ENCODE measurements at places on chromosomes 4 and X.

DNA sequence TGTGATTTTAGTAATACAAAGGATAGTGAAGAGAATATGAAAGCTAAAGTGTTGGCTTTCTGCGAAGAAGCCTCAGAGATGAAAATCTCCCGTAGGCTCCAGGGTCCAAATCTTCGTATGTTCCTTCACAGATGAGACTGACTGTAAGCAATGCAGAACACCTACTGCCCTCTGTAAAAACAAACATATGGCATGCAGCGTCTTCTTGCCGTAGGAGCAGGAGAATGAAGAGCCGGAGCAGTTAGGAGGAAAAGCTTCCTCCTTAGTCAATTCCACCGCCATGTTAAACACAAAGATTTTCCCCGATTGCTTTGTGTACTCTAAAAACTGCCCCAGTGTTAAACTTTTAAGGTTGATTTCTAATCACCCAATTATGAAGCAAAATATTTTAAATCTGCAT is 22.5 kb downstream of the RWDD4 start:
- no peak for DNase-seq

GRCh38 chrX:13397878-13398818 is 78.3 kb upstream of the ATXN3L start:
- no peak for DNase-seq

- no peak for DNase-seq
Observed at GRCh38 chr4:8906991-8907595, 35.5 kb upstream of the HMX1 start.

DNA sequence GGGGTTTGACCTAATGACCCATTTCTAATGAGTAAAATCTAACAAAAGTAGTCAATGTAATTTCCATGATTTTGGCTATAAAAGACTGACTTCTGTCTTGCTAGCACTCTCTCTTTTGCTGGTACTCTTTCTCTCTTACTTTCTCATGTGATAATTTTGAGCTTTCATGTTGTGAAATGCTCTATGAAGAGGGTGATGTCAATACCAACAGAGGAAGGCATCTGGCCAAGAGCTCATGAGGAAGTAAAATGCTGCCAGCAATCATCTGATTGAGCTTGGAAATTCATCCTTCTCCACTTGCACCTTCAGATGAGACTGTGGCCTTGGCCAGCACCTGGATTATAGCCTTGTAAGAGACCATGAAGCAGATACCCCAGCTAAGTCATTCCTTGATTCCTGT is 347.7 kb downstream of the HS3ST1 start:
- no peak for DNase-seq

- no peak for DNase-seq
Observed at GRCh38 chrX:105121186-105121585, 99.3 kb downstream of the TEX13A start.

GRCh38 chrX:131827935-131828334 is 195.2 kb upstream of the STK26 start:
- DNase-seq = no peak

- peak; percentile 24 for DNase-seq
Observed at GRCh38 chr4:17511509-17511949, 361 bp downstream of the QDPR start.

DNA sequence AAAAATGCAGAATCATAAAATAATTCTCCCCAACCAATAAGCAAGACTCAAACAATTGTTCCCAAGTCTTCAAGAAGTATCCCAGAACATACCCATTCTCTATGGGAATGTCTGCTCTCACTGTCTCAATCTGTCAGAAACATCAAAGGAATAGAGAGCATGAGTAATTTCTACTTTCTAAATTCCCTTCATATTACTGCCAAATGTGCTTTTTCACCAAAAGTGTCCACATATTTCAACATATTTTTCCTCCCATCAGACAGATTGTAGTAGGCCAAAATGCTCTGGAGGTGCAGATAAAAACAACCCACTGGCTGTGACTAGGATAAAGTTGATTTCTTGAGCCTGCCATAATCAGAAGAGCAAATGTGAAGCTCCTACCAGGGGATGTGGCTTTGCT is 692.0 kb upstream of the FAM241A start:
- DNase-seq = no peak

DNA sequence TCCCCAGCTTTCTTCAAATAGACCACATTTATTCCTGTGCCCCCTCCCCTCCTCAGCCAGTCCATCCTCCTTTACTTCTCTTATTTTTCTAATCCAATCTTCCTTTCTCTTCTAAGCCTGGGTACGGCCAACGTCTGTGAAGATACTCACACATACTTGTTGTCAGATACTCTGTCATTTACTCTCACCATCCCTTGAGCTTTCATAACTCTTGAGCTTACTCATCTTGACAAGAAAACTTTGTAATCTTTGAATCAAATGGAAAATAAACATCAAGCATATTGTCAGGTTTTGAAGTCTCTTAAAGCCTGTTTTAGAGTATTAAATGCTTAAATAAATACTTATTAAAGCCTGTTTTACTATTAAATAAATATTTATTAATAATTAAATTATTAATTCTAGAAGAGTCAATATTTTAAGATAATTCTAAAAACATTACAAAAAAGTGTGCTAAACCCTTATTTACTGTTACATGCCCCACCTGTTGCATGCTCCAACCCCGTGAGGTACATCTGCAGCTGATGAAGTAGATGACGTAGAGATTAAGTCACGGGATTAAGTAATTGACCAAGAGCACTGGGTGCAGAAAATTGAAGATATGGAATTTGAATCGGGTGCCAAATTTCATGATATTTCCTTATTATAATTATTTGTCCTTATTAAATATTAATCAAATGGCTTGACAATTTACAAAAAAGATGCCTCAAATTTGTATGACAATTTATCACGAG is 1.5 kb upstream of the TRIML2 start:
- DNase-seq = no peak

DNA sequence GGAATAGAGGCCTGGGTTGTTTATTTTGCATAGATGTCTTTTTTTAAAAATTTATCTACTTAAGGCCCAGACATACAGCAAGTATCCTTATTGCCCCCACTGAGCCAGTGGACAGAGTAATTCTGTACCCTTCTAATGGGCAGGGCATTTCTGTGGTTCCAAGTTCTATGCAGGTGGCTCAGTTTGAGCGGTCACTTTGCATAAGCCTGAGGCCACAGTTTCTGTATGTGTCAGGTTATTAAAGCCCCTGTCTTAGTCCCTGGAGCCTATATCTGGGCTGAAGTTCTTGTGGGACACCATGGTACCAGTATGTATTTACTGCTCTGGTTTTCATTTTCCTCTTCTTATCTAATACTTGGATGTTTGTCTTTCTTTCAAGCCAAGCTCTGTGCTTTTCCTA is 168.8 kb downstream of the MID1IP1 start:
- DNase-seq = no peak

DNA sequence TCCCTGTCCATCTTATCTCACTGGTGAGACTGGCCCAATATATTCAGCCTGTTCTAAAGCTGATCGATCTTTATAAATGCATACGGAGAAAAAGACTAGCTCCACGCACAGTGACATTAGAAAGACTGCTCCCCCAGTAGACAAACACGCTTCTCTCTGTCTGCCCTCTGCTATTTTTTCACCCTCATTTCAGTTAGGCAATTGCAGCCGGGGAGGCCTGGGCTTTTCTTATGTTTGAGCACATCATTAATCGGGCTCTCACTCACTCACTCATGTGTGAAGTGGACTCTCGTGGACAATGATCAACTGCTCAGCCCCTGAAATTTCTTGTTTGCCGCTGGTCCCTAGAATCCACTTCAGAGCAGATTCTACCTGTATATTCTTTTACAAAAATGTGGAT is 824.7 kb upstream of the TENM3 start:
- DNase-seq = no peak

- no peak for DNase-seq
Observed at GRCh38 chrX:78747971-78748370, 451 bp downstream of the LPAR4 start.

DNA sequence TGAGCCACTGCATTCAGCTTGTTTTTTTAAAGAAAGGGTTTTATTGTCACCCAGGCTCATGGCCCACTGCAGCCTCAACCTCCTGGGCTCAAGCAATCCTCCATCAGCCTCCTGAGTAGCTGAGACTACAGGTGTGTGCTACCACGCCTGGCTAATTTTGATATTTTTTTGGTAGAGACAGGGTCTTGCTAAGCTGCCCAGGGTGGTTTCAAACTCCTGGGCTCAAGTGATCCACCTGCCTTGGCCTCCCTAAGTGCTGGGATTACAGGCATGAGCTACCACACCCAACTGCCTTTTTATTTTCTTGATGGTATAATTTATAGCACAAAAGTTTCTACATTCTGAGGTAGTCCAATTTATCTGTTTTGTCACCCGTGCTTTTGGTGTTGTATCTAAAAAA is 38.9 kb downstream of the SAT1 start:
- DNase-seq = no peak

DNA sequence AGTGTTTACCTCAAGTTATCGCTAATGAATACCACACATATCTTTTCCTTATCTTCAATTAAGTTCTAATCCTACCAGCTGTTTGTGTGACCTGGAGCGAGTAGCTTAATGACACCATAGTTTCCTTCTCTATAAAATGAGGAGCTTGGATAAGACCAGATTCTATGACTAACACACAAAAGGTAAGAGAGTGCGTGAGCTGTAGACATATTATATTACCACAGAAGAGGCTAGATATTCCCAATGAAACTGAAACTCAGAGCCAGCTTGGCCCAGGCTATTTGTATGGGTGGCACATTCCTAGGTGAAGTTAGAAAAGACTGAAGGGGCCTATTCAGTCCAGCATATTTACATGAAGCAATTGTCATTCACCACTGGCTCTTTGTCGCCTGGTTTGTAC is 30.2 kb downstream of the ASB5 start:
- DNase-seq = no peak

- no peak for DNase-seq
Observed at GRCh38 chrX:76253432-76253831, 80.6 kb downstream of the PBDC1 start.

DNA sequence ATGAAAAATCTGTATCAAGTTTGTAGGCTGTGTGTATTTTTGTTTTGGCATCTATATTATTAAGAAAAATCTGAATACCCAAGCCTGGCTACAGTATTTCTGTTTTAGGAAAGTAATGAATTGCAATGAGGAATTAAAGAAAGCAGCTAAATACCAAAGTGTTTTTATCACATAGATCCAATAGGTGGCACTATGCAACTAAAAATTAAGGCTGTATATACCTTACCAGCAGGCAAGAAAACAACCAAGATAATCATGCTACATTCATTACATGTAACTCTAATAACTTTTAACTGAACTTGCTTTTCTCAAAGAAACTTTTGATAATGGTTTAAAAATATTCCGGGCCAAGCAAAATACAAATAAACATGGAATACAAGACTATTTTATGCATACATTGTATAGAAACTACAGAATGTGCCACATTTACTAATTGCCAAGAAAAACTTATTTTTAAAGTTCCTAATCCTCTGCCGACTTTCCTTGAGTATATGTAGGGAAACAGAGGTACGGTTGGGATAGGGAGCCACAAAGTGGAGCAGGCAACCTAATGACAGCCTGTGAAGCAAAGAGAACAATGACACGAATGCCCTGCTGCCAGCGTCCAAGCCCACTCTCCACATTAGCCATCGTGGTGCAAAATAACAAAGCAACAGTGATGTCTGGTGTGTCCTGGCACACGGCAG is 63.7 kb downstream of the SEC24D start:
- no peak for DNase-seq

- no peak for DNase-seq
Observed at GRCh38 chr4:18815081-18815778, 793.7 kb upstream of the LCORL start.

- DNase-seq = no peak
Observed at GRCh38 chr4:149077181-149077580, 635.0 kb upstream of the NR3C2 start.

- no peak for DNase-seq
Observed at GRCh38 chr4:80726471-80726870, 304.0 kb upstream of the BMP3 start.

GRCh38 chr4:54909961-54910360 is 215.4 kb downstream of the KDR start:
- no peak for DNase-seq

DNA sequence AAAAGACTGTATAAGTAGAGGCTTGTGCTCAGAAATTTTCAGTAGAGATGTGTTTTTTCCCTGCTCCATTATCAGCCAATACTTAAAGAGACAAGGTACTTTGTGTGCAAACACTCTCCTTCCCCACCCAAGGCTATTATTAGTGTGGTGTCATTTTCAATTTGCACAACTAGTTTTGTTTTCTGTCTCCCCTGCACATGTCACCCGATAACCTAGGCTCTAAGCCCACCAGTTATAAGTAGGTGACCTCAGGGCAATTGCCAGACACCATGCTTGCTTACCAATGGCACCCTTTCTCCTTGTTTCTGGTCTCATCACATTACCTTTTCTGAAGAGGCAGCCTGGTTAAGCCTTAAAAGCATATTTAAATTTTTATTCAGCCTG is 8.0 kb upstream of the GUCY1A1 start:
- DNase-seq = no peak

GRCh38 chr4:10461091-10461849 is 4.0 kb upstream of the ZNF518B start:
- DNase-seq = no peak

DNA sequence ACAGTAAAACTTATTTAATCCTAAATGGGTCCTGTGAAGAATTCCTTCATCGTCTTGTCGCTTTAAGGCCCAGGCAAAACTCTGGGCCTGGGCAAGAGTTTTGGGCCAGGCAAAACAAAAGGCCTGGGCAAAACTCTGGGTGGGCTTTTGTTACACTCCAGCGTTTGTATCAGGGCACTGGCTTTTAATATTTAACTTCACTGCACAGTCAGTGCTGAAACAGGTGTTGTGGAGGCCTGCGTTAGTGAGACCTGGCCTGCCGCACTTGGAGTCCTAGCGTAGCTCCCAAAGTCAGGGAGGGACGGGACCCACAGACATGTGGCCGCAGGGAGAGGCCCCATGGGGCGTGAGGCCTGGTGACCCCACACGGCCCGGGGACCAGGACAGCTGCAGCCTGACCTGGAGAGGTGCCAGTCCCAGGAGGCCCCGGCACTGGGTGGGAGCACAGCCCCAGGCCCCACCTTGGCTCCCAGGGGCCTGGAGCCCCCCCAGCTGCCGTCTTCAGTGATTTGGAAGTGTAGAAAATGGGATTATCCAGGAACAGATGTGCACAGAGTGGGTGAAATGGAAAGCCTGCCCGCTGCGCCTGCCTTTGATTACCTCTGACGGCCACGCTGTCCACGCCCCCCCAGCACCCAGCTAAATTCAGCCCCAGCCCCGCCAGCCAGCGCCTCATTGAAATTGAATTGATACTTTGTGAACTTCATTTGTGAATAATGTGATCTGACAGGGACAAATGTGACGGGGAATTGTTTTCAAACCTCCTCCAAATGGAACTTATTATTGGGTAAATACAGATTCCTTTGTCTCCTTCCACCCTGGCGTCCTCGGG is 132.9 kb upstream of the NKX1-1 start:
- DNase-seq = no peak

DNA sequence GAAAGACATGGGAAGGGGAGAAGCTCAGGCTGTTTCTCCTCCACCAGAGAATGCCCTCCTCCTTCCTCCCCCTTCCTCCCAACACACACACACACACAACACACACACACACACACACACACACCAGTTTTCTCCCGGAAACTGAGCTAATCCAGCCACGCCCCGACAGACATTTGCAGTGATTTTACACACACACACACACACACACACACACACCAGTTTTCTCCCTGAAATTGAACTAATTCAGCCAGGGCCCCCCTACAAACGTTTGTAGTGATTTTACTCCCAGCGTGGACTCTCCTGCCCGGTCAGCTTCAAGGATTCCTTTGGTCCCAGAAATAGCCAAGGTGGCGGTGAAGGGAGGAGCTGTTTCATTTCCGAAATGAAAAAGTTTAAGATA is 32.9 kb upstream of the STX18 start:
- DNase-seq = no peak

Data from stimulated activated CD8-positive, alpha-beta memory T cell treated with anti-CD3 and anti-CD28 coated beads, Interleukin-7, amount 100 ng/mL, for 24 hours (primary cell).